Stimulated activated CD8-positive, alpha-beta memory T cell treated with anti-CD3 and anti-CD28 coated beads, Interleukin-4, amount 100 ng/mL, for 1 hour (primary cell): ENCODE measurements at places on chromosomes 13 and 19.
A peak's percentile ranks its signal among the peaks of the same experiment; 100 is the strongest.

- DNase-seq, result no peak
Measured at GRCh38 chr19:51277112-51277511, 26.2 kb downstream of the SIGLECL1 start.

DNA sequence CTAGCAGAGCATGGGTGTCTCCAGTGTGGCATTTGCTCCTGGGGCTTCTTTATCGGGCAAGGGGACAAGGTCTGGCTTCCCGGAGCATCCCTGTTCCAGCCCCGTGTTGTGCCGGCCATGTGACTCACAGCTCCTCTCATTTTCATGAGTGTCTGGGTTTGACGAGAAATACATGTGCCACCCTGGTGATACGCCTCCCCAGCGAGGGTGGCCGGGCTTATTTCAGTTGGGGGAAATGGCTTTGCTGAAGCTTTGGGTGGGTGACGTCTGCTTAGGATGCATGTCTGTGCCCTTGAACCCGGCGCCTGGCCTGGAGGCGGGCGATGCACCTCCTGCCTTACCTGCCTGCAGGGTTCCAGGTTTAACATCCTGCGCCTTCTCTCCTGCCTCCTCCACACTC is 61.9 kb upstream of the LDLR start:
- DNase-seq, result no peak

GRCh38 chr19:30214651-30215051 is 157.5 kb upstream of the ZNF536 start:
- no peak for DNase-seq

- DNase-seq, result peak; percentile 42
Measured at GRCh38 chr13:91347996-91348905, 764 bp downstream of the MIR17HG start.
